ENCODE measurements at places on chromosomes 12 and 14.
A peak's percentile ranks its signal among the peaks of the same experiment; 100 is the strongest.

GRCh38 chr14:39469094-39469710 is 37.0 kb upstream of the FBXO33 start:
- DNase-seq: peak; percentile 8

- no peak for DNase-seq
These were observed 32.1 kb downstream of the MVK start for GRCh38 chr12:109605599-109606228.

- no peak for DNase-seq
These were observed 203.1 kb downstream of the AEBP2 start for GRCh38 chr12:19642345-19642744.

GRCh38 chr14:34324363-34324795 is 137.7 kb downstream of the SPTSSA start:
- peak; percentile 30 for DNase-seq

DNA sequence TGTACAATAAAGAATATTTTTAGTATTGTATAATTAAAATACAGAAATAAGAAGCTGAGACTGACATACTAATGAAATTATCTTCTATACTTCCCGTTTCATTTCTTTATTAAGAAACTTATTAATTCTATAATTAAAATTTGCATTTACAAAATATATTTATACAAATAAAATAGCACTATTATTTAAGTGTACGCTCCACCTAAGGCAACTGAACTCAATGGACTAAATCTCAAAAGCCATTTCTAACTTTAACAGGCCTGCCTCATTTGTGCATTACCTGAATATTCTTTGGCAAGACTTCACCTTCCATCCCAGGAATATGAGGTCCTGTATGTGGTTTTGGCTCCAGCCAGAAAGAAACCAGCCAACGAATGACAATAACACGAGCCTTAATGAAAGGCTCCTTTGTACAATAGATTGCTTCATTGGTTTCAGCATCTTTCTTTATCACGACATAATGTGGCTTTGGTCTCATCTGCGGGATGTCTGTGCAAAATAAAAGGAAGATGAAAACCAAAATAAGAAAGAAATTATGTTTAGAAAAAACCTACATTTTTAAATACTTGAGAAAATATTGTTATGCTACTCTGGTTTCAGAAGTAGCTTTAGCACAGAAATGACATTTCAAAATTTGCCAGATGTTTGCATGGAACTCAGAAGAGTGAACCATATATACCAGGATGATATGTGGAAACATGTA is 58.7 kb downstream of the RALGAPA1 start:
- no peak for DNase-seq

- DNase-seq: no peak
These were observed 16.8 kb downstream of the GNS start for GRCh38 chr12:64742416-64742815.

- no peak for DNase-seq
These were observed 114.6 kb upstream of the SINHCAF start for GRCh38 chr12:31440586-31440985.

DNA sequence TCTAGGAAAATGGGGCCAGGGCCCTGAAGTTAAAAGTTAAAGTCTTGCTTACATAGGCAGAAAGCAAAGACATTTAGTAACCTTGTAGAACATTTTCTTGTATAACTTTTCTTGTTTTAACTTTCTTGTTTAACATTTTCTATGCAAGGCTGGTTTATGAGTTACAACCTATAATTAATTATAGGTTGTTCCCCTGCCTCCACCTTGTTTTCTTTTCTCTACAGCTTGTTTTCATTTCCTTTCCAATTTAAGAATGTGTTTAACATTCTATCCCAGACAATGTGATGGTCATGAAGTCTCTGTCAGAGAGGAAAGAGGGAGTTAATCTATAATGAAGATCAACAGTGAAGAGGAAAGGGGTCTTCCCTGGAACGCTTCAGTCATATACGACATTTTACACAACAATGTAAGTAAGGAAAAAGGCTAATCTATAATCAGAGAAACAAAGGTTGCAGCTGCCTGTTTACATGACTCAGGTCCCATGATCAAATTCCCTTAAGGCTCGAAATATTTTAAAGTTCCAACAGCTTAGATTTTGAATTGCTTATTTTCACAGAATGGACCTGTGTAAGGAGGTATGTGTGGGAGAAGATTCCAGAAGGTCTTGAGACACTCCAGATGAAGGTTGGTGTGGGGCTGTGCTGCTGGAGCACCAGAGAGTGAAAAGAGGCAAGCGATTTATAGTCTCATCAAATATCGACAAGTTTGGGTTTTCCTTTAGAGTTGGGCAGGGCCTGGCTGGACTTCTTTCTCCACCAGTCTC is 34.2 kb upstream of the TCL1B start:
- DNase-seq: no peak

- no peak for DNase-seq
These were observed 581.2 kb downstream of the ALG10 start for GRCh38 chr12:34603382-34604035.

- DNase-seq: no peak
These were observed 3.7 kb upstream of the CISTR start for GRCh38 chr12:53755451-53755891.

GRCh38 chr14:52862632-52863333 is 71.4 kb upstream of the GNPNAT1 start:
- no peak for DNase-seq

GRCh38 chr12:113609692-113610469 is 138.2 kb upstream of the LHX5 start:
- no peak for DNase-seq

DNA sequence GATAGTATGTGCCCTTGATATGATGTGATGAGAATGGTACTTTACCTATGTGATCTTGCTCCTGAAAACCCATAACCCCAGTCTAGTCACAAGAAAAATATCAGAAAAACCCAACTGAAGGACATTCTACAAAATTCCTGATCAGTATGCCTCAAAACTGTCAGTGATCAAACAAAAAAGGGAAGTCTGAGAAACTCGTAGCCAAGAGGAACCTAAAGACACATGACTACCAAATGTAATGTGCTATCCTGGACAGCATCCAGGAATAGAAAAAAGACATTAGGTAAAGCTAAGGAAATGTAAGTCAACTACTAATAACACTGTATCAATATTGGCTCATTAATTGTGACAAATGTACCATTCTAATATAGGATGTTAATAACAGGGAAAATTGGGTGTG is 4.1 kb upstream of the WIF1 start:
- DNase-seq: peak; percentile 31

- DNase-seq: peak; percentile 37
These were observed 1.7 kb downstream of the ZNF410 start for GRCh38 chr14:73888460-73888725.

Data from CD14-positive monocyte (primary cell).